Foreskin fibroblast (primary cell): ENCODE measurements at places on chromosomes 4 and X.

DNA sequence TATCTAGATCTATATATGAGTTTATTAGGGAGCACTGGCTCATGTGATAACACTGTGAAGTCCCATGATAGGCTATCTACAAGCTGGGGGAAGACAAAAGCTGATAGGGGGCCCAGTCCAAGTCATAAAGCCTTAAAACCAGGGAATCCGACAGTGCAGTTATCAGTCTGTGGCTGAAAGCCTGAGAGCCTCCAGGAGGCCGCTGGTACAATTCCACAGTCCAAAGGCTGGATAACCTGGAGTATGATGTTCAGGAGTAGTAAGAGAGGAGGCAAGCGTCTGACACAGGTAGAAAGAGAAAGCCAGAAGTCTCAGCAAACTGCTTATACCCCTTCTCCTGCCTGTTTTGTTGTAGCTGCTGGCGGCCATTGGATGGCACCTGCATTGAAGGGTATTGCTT is 177.6 kb upstream of the SPRY1 start:
- DNase-seq = no peak

GRCh38 chr4:179417357-179417756 is 1975.1 kb upstream of the AGA start:
- DNase-seq = no peak

DNA sequence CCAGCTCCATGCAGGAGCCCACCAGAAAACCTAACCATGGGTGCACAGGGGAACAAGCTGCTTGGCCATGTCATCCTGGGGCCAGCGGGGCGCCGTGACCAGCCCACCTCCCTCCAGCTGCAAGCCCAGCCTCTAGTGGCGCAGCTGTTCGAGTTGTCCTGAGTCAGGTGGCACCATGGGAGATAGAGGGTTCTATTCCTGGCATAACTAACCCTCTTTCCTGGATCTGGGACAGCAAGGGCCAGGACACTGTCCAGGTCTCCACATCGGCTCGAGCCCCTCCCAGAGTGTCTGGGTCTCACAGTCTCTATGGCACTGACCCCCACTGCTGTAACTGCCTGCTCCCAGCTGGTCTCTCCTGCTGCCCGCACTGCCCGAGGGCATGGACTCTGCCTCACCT is 16.7 kb downstream of the ABLIM2 start:
- DNase-seq = no peak

GRCh38 chr4:145703850-145704497 is 24.0 kb downstream of the C4orf51 start:
- DNase-seq = no peak

DNA sequence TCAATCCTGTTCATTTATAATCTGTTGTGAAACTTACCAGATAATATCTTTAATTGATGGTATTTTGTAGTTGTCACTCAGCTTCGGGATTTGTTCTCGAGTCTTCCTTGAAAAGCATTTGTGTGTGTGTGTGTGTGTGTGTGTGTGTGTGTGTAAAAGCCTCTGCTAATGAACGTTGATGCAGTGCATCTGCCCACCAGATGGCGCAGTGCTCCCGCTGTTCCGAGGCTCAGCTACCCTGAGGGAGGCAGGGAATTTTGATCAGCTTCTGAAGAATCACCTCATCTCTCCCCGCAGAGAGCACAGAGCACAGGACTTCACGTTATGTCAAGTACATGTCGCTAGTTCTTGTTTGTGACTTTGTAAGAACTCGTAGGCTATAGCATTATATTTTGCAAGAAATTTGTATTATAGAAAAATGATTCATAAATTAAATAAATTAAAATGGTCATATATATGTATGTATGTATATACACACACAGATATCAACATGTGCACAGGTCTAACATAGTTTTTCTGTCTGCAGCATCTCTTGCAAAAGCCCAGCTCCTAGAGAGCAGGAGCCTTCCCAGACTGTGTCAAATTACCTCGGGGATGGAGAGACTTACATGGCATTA is 316.7 kb upstream of the IGFBP7 start:
- DNase-seq = peak; percentile 71

GRCh38 chrX:47844117-47844516 is 7.4 kb downstream of the ZNF81 start:
- no peak for DNase-seq

DNA sequence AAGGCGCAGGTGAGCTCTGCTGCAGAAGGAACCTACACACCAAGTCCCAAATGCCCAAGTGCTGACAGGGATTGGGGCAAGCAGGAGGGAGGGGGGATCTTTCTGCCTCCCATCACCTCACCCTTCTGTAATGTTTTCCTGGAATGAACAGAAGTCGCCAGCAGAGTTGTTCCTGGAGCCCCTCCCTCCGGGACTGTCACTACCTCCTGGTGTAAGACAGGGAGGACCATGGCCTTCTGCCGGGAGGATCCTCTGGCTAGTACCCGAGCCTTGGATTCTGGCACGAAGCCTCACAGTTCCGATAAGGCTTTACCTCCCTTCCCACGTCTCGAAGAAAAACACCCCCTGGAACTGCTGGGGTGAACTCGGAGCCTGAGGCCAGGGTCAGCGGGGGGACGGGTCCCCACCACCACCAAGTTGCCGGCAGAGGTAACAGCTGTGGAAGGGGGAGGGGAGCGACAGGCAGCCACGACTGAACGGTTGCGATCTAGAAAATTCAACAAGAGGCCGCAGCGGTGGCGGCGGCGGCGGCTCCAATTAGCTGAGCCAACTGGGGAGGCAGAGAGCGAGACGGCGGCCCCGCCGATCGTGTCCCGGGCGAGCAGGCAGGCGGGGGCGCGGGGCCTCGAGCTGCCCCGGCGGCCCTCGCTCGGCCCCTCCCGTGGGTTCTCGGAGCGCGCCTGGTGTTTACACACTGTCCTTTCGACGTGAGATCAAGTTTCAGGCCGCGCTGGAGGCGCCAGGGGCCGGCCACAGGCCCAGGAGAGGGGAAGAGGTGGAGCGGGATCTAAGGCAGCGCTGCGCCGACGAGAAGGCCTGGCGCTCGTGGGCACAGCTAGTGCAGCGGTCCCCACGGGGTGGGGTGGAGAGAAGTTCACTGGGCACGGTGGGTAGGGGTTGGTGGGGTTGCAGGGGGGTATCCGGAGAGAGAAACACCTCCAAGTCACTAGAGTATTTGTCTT is 53.7 kb upstream of the BCOR start:
- DNase-seq = no peak

- peak; percentile 45 for DNase-seq
Observed at GRCh38 chr4:37758226-37758625, 68.3 kb upstream of the PGM2 start.

GRCh38 chrX:2696698-2697215 is 5.7 kb downstream of the CD99 start:
- DNase-seq = peak; percentile 94

DNA sequence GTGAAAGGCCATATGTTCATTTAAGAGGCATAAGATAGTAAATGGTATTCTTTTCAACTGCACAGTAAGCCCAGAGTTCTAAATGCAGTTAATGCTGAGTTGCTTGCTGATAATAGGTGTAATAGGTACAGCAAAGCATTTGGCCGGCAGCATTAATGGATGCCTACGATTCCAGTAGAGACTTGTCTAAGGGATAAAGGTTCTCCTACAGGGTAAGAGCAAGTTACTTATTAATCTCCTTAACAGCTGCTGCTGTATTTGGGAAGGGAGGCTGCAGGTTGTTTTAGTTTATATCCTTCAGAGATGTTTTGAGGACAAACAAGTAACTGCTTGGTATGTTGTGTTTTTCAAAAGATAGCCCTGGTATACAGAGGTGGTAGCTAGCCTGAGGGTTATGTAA is 16.8 kb downstream of the TSPAN7 start:
- DNase-seq = no peak

- DNase-seq = peak; percentile 73
Observed at GRCh38 chr4:47639531-47639930, 154.5 kb downstream of the ATP10D start.

- no peak for DNase-seq
Observed at GRCh38 chr4:37322122-37322521, 77.6 kb downstream of the NWD2 start.

DNA sequence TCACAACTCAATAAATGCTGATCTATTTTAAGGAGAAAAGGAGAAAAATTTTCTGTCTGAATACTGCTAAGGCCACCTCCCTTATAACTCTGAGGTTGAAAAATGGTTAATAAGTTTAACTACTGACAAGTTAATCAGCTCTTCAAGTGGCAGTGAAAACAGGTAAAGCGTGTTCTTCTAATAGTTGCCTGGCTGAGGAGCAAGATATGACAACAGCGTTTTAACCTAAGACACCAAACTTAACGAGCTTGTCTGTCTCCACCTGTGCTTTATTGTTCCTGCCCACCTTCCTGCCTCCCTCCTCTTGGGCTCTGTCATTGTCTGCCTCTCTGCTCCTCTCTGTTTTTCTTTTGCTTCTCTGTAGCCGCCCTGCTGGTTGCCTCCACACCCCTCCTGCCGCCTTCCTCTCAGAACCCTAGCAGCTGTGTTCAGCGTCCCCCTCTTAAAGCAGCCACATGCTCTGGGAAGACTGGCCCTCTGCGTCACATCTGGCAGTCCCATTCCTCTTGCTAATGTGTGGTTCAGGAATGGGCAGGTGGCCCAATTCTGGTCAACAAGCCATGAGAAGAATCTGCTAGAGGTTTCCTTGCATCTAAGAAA is 4.3 kb upstream of the TSPAN5 start:
- no peak for DNase-seq

DNA sequence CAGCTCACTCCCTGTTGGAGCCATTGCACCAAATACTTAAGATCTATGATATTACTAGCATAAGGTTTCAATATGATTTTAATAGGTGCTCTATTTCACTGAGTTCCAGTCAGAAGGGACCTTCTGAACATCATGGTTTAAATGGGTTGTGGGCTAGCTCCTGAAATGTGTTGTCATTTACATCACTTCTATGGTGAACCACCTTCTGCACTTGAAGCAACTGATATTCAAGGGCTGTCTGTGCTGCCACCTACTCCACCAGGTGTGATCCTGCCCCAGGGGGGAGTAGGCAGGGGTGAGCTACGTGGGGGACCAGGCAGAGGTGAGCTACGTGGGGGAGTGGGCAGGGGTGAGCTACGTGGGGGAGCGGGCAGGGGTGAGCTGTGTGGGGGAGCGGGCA is 35.2 kb downstream of the RNF175 start:
- no peak for DNase-seq

DNA sequence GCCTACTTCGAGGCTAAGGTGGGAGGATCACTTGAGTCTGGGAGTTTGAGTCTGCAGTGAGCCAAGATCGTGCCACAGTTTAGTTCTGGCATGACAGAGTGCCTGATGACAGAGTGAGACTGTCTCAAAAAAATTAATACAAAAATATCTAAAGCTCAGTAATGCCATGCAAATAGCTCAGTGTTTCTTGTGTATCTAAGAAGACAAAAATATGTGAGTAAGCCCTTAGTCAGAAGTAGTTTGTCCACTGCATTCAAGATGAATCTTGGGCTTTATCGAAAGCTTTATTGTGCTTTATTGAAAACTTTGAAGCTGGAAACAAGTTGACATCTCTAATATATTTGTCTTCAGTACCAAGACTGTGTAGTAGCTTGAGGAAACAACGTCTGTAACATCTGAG is 115.9 kb downstream of the GPAT3 start:
- DNase-seq = no peak

DNA sequence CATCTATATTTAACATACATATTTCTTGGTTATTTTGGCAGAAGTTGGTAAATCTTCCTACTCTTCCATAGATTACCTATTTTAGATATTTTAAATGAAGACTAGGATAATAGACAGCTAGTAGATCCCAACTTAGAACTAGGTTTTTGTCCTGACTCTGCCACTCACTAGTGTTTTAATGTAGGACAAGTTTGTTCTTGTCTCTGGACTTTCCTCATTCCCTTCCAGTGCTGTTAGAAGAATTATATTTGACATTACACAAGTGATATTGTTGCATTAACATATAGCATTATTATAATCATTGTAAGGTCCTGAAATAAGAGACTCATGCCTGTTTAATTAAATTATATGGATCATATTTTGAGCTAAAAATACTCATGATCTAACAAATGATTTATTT is 24.1 kb upstream of the ALB start:
- DNase-seq = no peak

DNA sequence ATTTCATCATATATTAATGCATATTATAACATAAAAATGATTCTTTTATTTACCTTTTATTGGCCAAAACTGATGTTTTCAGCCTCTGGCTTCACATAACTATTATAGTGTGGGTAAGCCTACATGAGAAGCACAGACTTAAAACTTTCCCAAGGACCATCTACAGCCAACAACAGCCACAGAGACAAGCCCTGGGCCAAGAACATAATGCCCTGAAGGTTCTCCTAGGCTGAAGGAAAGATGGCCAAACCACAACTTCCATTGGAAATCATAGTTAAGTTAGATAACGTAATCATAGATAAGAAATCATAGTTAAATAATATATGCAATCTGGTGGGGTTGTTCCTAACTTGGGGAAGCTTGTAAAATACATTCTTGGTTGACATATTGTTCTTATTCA is 280.0 kb upstream of the EMCN start:
- DNase-seq = no peak

- DNase-seq = no peak
Observed at GRCh38 chr4:63105839-63106238, 1303.4 kb downstream of the TECRL start.

GRCh38 chr4:67397031-67397430 is 148.3 kb downstream of the CENPC start:
- no peak for DNase-seq

DNA sequence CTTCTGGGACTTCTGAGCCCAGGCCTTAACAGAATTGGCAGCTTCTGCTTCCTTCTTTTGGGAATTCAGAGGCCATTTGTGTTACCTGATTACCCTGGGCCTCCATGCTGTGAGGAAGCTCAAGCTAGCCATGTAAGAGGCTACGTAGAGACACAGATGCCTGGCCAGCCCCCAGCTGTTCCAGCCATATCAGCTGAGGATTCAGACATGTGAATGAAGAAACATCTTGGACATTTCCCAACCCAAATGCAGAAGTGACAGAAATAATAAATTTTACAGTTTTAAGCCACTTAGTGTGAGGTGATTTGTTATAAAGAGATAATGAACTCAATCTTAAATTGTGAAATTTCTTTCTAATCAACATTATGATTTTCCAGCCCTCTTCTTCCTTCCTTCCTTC is 18.7 kb upstream of the ZNF827 start:
- DNase-seq = peak; percentile 16

- DNase-seq = peak; percentile 87
Observed at GRCh38 chr4:181952478-181952877, 290.7 kb upstream of the TENM3 start.

- DNase-seq = no peak
Observed at GRCh38 chr4:42736527-42737195, 79.8 kb upstream of the ATP8A1 start.
